Renal cortical epithelial cell (primary cell): ENCODE measurements at places on chromosomes 2 and 18.
A peak's percentile ranks its signal among the peaks of the same experiment; 100 is the strongest.

- DNase-seq = no peak
These were observed 1279.4 kb downstream of the LRP1B start for GRCh38 chr2:140851258-140851981.

- DNase-seq = no peak
These were observed 733.6 kb upstream of the ZEB2 start for GRCh38 chr2:145253492-145253891.

- DNase-seq = no peak
These were observed 97.7 kb upstream of the SIX3 start for GRCh38 chr2:44843641-44844310.

GRCh38 chr18:62953663-62954062, 238.3 kb downstream of the PHLPP1 start:
- DNase-seq = no peak

DNA sequence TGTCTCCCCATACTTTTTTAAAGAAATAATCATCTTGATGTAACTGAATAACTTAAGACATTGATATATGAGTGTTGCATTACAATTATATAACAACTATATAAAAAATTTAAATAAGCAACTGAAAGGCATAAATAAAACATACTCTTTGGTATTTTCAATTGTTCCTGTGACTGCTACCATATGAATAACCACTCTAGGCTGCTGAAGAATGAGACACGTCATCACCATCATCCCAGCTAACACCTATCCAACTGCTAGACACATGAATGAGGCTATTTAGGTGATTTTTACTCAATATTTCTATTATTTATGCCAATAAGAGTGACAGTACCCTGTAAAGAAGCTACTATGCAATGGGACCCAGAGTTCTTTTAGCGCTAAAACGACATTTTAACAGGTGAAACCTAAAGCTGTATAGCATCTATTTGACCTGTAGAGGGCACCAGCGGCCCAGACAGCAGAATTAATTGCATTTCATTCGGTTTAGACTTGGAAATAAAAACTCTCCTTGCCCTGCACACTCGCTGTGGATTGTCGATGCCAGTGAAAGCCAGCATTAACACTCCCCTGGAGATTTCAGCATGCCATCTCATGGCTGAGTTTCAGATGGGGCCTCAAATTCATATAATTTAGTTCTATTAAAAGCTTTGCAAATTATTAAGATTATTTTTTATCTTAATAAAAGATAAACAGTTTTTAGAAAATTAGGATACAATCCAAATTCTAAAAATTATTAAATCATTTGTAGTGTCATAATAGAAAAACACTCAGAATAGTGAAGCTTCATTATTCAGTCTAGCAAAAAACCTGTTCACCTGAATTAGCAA, 89.4 kb upstream of the MAP2 start:
- DNase-seq = peak; percentile 57

DNA sequence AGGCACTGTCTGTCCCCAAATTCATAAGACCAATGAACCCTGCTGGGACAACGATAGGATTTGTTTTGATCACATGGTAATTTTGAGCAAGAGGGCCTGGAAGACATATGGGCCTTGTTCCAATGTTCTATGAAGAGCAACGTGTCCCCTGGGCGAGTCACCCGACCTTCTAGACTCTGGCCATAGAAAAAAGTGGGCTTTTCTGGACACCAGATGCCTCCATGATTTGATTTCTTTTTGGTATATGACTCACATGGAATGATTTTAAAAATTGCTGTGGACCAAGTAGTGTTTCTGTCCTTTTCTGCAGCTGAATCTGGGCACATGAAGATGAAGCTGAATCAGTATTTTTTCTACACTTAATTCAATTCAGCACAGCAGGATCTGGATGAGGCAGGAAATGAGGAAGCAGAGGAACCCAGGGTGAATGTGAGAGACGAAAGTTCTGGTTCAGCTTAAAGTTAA, 104.9 kb downstream of the CDC42EP3 start:
- no peak for DNase-seq

- DNase-seq = peak; percentile 21
These were observed 100.6 kb downstream of the LAMA1 start for GRCh38 chr18:7017013-7017412.

- peak; percentile 63 for DNase-seq
These were observed 140.3 kb downstream of the TRIB2 start for GRCh38 chr2:12856934-12857601.

- peak; percentile 85 for DNase-seq
These were observed 31.2 kb downstream of the GLS start for GRCh38 chr2:190911813-190912212.

GRCh38 chr2:149552226-149552625, 35.3 kb downstream of the MMADHC start:
- no peak for DNase-seq

GRCh38 chr2:160338901-160339685, 139.0 kb upstream of the ITGB6 start:
- no peak for DNase-seq

DNA sequence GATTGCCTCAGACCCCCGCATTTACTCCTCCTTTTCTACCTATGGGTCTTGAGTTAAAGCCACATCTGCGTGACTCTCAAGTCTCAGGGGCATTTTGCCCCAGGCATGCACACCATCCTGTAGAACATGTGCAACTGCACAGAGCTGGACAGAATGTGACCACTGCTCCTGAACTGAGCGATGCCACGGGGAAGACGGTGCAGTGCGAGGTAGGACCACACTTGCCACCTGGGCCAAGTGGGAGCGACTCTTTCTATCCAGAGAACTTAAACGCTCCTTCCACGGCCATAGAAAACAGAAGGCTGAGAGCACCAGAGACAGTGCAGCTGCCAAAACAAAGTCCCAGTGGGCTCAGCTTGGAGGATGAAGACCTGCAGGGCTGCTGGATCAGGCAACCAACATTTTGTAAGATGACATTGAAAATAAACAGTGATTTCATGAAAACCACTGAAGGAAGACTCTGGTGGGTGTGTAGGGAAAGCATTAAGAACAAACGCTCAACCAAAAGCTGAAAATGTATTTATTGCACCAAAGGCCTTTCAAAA, 149.0 kb upstream of the HDAC4 start:
- DNase-seq = no peak

DNA sequence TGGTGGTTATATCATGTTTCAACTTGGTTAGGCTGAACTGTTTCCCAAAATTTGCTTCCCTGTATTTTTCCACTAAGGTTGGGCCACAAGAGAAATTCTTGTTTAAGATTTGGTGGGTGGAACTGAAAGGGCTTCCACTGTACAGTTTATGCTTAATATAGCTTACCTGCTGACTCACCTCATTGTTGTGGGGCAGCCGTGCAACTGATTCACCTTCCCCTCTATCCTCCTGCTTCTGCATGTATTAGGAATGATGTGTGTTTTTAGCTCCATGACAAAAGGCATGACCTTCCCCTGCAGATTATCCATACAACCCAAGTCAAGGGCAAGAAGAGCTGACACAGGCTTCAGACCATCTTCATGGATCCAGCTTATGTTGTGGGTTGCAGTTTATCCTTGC, 98.4 kb upstream of the GULP1 start:
- DNase-seq = peak; percentile 38

- DNase-seq = no peak
These were observed 27.0 kb downstream of the PRKD3 start for GRCh38 chr2:37297632-37298031.

- no peak for DNase-seq
These were observed 58.8 kb downstream of the AGAP1 start for GRCh38 chr2:235552671-235553070.

DNA sequence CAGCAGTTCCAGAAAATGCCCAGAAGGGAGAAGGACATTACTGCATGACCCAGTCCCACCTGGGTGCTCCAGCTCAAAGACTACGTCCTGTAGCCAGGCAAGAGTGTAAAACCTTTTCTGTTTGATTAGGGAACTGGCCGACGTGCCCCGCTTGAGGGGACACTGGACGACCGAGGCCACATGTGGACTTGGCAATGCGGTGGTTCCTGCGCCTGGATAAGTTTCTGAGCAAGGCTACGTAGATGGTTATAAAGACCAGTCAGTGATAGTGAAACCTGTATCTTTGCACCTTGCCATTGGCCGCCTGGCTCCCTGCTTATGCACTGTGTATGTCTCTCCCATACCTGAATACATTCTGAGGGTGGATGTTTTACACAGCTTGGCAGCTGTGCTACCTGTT, 567.0 kb upstream of the CRIM1 start:
- no peak for DNase-seq

DNA sequence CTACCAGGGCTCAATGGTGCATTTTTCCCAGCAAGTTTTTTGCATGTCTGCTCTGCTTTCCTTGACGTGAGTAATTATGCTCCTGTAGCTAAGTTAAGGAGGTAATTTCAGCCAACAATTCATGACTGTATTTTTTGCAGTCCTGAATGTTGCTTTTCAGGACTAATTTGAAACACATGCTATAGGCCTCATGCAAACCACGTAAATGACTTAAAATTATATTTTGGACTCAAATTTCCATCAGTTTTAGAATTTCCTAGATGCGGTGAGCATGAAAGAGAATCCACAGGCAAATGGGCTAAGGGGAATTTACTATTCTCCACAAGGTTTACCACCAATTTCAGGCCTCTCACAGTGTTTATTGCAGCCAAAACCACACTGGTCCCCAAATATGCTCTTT, 589.9 kb upstream of the LRRTM1 start:
- DNase-seq = no peak

DNA sequence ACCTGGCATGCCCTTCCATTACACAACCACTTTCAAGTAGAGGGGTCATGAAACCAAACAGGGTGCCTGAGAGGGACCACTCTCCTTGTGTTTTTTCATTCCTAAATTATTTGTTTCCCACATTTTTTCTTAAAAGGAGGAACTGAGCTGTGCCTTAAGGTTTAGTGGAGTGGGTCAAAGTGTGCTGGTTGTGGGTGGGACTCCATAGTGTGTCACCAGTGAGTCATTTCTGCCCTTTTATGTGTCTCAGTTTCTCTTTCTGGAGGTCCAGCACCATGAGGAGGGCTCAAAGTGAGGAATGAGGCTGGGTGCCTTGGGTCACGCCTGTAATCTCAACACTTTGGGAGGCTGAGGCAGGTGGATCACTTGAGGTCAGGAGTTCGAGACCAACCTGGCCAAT, 37.8 kb downstream of the COMMD1 start:
- DNase-seq = no peak

DNA sequence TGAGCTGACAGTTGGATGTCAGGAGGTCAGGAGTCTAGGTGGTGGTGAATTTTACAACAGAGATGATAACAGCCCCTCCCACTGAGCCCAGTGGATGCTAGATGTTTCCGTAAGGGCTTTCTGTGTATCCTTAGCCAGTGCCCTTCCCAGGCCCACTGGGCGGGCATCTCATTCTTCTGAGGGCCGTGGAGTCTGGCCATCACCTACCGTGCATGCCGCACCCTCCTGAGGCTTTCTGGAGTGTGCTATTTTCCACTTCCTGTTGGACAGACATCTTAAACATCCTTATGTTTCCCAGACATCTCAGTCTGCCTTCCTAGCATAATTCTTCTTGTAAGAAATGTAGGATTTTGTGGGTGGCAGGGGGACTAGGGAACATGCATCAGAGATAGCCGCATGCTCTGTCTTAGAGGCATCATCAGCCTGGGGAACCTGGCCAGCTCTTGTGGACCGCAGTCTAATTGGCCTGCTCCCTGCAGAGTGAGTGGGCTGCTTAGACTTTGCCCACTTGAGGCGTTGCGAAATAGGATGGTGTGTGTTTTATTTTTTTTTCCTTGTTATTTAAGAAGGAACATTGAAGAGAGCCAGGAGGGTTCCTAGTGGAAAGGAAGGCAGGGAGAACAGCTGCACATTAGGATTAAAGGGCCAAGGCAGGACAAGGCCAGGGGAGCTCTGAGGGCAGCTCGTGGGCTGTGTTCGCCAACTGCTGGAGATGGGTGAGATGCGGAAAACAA, 135.8 kb downstream of the SH3RF3 start:
- peak; percentile 59 for DNase-seq

DNA sequence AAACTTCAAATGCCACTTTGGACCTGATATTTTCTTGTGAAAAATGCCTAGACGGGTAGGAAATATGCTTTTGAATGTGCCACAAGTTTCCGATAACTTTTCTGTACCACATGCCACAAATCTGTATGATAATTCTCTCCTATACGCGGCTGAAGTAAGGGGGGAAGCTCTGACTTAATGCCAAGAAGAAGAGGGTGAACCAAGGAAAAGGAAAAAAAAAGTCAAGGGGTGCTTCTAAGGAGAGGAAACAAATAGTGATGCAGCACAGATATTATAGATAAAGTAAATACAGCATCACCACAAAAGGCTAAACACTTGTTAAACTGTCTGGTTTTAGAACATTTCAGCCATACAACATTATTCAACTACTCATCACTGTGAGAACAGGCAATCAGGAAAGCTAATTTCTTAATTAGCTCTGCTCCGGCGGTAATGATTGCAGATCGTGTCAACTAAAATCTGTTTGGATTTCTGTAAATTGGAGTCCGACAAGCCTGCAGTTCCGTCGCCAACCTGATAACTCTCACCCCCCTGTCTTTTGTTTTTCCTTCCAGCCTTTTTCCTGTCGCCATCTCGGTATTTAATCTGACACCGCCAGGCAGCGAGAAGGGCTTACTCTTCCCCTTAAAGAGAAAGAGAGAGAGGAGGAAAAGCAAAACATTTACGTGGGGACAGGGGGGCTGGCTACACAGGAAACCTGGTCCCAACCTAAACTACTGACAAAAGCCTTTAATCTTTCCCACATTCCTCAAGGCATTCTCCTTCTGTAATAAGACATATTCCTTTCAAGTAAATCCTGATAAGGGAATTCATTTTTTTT, 67.5 kb downstream of the ZEB2 start:
- peak; percentile 38 for DNase-seq

DNA sequence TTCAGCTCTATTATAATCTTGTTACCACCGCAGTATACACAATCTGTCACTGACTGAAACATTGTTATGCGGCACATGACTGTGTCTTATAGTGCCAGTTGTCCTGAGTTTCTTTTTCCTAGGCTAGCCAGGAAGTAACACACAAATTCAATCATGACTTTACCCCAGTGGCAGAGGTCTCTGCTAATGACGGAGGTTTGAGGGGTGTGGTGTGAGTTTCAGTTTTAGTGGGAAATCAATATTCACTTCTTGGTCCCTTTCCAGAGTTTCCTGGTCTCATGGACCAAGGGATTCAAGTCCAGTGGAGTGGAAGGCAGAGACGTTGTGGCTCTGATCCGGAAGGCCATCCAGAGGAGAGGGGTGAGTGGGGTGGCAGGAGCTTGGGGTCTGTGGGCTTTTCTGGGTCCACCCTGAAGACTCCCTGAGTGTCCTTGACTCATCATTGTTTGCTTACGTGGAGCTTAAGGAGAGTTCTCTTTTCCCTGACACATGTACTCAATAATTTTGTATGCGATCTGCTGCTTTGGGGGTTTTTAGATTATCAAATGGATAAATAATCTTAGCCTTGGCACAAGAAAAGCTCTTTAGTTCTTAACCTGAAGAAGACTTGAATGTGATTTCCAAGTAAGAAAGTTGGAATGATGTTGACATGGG, 39.2 kb downstream of the HK2 start:
- no peak for DNase-seq
